Skin of body (tissue), 3 donors: ENCODE measurements at places on chromosomes 5 and 9. TPM values are rescaled to one million over a fixed set of nuclear protein-coding genes. Genes with fewer than 3 reads are reported as not detected.
A peak's percentile ranks its signal among the peaks of the same experiment; 100 is the strongest.

NR6A1 gene
- 0.99 TPM for total RNA-seq

CPEB4 gene
- total RNA-seq = 36.6 TPM

OBP2B gene
- total RNA-seq = 0.30 TPM

RANBP3L gene
- total RNA-seq = 5.1 TPM

CYLC2 gene
- total RNA-seq = not detected

HSD17B3 gene
- total RNA-seq = 0.59 TPM

TSSK1B gene
- 0.10 TPM for total RNA-seq

RAB14 gene
- 50.6 TPM for total RNA-seq

DNA sequence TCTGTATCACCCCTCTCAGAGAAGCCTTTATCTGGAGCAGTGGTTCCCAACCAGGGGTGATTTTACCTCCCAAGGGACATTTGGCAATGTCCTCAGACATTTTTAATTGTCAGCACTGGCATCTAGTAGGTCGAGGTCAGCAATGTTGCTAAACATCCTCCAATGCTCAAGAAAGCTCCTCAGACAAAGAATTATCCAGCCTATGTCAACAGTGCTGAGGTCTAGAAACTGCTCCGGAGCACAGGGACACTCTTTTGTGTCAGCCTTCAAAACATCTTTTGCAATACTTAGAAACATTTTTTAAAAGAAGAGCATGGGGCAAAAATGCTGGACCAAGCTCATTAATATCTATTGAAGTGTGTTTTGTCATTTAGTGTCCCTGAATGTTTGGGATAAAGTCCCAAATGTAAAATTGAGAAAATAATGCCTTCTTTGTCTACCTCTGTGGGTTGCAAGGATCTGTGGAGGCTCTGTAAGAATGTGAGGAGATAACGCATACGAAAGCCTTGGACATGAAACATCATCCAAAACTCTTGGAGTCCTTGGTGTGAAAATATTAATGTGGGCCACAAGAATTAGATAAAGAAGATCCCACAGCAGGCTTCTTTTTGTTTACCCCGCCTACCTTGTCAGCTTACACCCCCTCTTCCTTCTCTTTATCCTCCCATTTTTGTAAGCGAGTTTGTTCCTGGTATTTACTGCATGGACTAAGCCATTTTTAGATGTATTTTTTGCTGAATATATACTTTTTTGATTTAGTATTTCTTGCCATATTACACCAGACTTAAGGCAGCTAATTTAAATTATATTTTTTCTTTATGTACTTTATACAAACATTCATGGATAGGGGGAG lies 193.5 kb downstream of the CD180 start:
- DNase-seq = no peak

GRCh38 chr9:89711866-89712265 lies 107.1 kb downstream of the GADD45G start:
- no peak for DNase-seq

DNA sequence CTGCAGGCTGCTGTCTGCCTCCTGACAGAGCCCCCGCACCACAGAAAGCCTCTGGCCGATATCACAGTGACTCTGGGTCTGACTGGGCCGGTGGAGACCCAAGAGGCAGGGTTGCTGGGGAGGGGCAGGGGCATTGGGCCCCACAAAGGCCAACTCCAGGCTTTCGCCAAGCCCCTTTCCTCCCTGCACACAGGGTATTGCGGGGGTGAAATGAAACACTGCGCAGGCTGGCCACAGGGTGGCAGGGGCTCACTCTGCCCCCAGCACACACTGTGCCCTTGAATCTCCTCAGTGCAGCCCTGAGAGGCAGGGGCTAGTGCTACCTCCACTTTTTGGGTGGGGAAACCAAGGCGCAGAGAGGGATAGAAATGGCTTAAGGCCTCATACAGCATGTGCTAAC lies 44.6 kb downstream of the BARX1 start:
- DNase-seq = no peak

GRCh38 chr9:128819716-128820664 lies 1.7 kb downstream of the ENDOG start:
- DNase-seq = no peak

DNA sequence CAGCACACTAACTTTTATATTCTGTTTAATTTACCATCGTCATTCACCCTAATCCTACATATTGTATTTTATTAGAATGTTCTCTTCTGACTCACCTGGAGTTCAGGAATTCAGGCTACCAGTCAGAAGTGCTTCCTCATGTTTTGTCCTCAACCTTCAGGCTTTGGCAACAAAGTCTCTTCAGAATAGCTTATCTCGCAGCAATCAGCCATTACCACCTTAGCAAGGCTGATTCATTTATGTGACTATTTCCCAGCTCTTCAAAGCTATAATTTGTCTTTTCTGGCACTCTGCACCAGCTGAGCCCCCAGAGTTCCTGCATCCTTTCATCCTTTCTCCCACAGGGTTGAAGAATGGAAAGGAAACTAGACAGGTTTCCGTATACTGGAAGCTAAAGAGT lies 365.5 kb upstream of the CDH18 start:
- no peak for DNase-seq

DNA sequence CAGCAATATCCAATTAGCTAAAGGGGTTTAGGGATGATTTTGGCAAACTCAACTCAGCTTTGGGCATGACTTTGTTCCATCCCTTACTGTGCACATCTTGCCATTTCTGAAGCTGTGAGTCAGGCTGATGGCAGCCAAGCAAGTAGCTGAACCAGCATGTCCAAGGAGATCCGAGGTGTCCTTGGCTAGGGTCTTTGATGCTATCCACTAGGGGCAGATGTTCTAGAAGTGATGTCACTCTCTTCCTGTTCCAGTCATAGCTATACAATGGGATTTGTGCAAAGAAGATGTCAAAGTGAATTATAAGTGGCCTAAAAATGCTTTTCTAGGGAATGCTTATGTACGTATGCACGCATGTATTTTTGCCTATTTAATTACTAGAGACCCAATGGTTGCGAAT lies 160.8 kb upstream of the PAPPA start:
- DNase-seq = no peak

GRCh38 chr5:134997015-134997414 lies 29.3 kb downstream of the CATSPER3 start:
- no peak for DNase-seq

- peak; percentile 21 for DNase-seq
Measured at GRCh38 chr9:87336407-87336806, 161.3 kb upstream of the DAPK1 start.

DNA sequence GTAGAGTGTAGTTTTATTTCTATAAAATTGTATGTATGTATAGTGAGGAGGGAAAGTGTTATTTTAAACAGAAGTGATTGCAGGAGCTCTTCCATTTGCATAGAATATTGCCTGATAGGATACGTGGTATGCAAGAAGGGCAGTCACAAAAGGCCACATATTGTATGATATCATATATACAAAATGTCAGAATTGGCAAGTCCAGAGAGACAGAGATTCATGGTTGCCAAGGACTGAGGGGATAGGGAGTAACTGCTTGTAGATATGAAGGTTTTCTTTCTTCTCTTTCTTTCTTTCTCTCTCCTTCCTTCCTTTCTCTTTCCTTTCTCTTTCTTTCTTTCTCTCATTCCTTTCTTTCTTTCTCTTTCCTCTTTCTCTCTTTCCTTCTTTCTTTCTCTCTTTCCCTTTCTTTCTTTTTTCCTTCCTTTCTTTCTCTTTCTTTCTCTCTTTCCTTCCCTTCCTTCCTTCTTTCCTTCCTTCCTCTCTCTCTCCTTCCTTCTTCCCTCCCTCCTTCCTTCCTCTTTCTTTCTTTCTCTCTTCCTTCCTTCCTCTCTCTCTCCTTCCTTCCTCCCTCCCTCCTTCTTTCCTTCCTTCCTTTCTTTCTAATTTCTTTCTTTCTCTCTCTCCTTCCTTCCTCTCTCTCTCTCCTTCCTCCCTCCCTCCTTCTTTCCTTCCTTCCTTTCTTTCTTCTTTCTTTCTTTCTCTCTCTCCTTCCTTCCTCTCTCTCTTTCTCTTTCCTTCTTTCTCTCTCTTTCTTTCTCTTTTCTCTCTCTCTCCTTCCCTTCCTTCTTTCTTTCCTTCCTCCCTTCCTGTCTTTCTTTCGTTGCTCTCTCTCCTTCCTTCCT lies 24.5 kb upstream of the WDR38 start:
- peak; percentile 20 for DNase-seq

GRCh38 chr9:130219661-130220096 lies 45.9 kb upstream of the HMCN2 start:
- no peak for DNase-seq

DNA sequence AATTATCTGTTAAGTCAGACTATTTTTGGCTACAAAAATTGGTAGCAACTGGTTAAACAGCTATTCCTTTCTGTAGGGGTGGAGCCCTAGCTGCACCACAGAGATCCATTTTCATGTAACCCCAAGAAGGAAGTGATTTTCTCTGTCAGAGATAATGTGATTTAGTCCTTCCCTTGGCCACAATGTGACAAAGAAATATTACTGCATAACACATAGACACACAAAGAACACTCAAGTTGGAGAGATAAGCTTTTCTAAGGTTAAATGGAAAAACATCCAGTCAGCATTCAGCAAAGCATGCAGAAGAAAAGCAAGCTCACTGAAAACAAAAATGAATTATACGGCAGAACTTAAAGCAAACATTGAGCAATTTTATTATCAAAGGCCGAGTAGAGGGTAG lies 227.8 kb upstream of the CDH9 start:
- no peak for DNase-seq

- peak; percentile 86 for DNase-seq
Measured at GRCh38 chr9:124297551-124297901, 39.8 kb downstream of the NEK6 start.

GRCh38 chr5:178331491-178331996 lies 98.9 kb upstream of the PHYKPL start:
- no peak for DNase-seq

DNA sequence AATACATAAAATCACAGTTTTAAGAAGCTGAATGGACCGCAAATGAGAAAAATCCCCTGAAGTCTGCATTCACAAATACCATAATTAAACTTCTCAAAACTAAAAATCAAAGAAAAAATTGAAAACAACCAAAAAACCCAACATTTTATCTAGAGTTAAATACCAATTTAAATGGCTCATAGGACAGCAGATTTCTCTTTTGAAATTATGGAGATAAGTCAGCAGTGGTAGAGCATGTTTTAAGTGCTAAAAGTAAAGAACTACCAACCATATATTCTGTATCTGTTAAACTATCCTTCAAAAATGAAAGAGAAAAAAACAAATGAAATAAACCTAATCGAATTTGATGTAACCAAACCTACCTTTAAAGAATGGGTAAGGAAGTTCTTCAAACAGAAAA lies 862.8 kb downstream of the TAF11L14 start:
- DNase-seq = no peak

- no peak for DNase-seq
Measured at GRCh38 chr9:31519011-31519410, 865.4 kb upstream of the ACO1 start.

DNA sequence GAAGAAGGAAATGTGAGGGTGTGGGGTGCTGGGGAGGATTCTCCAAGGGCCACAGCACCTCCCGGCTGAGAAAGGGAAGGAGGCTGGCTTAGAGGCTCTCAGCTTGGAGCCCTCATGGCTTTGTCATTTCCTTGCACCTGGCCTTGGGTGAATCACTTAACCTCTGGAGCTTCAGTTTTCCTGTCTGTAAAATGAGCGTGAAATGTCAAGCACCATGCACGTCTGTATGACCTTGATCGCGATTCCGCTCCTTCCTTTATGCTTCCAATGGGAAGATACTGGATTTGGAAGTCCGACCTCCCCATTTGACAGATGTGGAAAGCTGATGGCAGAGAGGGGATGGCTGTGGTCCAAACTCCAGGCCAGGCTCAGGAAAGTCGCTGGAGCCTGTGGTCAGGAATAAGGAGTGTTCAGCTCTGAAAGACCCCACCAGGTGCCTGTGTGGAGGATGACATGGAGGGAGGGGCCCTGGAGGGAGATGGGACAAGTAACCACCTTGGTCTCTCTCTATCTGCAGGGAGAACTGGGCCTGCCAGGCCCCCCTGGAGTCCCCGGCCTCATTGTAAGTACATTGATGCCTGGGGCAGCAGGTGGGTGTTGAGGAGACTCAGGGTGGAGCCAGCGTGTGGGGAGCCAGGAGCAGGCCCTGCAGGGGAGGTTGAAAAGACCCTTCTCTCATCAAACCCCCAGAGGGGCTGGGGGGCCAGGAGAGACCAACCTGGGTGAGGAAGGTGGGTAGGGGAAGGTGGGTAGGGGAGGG lies 66.5 kb downstream of the COL27A1 start:
- no peak for DNase-seq

DNA sequence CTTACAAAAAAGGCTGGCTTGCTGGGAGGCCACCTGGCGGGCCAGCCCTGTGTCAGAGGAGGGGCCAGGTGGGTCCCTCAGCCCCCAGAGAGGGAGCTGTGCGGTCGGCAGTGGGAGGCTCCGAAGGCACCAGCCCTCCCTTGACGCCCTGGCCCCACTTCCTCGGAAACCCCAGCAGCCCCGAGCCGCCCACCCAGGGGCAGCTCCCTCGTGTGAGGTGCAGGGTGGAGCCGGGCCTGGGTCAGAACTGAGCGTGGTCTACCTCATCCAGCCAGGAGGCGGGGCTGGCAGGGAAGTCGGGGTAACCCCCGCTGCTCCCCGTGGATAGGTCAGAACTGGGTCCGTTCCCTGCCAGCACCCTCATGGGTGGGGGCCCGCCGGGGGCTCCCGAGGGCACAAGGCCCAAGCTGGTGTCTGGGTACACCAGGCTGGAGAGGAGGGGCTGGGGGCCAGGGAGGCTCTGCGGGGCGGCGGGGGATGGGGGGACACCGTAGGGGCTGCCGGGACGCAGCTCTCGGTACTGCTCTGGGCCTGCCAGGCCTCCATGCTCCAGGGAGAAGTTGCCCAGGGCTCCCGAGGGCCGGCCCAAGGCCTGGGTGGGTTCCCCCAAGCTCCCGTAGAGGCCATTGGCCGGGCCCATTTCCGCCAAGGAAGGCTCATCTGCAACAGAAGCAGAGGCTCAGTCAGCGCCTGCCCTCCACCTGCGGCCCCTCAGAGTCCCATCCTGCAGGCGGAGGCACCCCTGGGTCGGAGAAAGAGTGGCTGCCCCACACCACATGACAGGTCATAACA lies 7.6 kb downstream of the LHX3 start:
- no peak for DNase-seq

DNA sequence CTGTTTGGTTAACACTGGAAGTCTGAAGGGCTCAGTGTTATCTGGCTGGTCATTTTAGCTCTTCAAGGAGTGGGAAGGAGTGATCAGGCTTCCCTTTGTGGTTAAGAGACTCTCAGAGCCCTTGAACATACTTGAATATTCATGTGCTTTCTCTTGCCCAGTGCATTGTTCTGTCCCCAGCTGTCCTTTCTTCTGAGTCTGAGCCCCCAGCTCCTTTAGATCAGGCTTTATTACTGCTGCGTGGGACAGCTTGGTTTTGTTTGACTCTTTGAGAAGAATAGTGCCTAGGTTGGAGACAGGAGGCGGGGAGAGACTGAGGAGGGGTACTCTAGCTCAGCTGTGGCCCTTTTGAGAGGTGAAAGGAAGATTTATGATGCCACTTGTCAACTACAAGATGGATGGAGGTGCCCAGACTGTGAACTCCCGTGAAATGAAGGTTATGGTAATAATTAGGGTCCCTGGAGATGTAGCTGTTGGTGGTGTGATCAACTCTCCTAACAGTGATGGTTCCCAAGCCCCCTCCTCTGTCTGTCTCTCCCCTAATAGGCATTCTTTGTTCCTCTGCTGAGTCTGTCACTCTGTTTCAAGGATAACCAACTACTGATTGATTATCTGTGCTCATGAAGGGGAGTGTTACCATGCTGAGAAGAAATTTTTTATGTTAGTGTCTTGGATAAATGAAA lies 83.1 kb upstream of the GLRA1 start:
- no peak for DNase-seq
